GM12892 (cell line): ENCODE measurements at places on chromosomes 12 and 14.

DNA sequence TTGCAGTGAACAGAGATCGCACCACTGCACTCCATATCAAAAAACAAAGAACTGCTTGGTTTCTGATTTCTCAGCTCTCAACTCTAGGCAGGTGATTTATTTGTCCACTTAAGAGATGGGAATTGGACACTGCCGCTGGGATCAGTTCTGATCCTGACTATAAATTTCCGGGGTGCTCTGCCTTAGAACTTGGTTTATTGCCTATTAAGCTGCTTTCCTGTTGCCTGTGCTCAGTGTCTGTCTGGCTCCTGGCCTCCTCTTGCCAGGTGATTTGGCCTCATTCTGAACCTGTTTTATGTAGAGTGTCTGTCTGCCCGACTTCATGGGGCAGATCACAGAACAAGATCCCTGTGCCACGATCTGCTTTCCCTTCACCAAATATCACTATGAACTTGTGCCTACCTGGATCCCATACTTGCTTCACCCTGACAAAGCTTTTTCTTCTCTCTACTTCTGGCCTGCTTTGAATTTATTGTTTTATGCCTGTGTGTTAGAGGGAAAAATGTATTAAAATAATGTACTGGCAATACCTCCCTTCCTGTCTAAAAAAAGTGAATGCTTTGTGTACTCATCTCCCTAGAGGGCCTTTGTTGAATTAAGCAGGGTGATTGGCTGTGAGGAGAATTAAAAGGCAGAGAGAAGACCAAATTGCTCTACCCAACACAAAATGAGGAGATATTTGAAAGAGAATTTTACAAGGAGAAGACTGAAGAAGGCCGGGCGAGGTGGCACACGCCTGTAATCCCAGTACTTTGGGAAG is 27.6 kb downstream of the CDKN1B start:
- no peak for DNase-seq

DNA sequence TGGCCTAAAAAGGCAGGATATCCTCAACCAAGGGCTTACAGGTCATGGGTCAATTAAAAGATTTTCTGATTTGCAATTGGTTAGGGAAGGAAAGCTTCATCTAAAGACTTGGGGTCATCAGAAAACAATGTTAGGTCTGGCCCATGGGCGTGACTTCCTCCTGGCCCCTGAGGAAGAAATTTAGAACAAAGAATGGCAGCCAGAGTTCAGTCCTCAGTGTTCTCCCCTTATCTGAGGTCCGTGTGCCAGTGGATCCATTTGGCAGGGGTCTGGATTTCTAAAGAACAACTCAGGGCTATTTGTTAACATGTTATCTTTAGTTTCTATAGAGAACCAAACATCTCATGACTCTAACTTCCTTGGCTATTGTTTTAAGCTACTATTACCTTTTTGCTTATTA is 27.8 kb upstream of the NFYB start:
- no peak for DNase-seq

GRCh38 chr14:80637756-80638619 is 303.6 kb downstream of the CEP128 start:
- no peak for DNase-seq

DNA sequence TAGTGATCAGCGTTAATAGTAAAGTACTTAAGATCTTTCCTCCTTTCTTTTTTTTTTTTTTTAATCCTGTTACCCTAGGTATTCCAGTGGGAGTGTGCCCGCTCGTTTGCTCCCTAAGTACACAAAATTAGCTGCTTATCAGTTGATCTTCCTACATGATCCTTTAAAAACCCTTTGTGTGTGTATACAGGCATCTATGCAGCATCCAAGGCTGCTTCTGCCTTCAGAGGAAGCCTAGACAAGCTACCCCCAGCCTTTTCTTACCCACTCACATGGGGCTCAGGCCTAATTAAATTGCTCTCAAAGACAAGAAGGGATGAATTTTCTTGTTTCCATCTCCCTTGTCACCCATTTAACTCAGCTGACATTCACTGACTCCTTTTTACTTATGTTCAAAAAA is 343.4 kb upstream of the LMO3 start:
- no peak for DNase-seq

DNA sequence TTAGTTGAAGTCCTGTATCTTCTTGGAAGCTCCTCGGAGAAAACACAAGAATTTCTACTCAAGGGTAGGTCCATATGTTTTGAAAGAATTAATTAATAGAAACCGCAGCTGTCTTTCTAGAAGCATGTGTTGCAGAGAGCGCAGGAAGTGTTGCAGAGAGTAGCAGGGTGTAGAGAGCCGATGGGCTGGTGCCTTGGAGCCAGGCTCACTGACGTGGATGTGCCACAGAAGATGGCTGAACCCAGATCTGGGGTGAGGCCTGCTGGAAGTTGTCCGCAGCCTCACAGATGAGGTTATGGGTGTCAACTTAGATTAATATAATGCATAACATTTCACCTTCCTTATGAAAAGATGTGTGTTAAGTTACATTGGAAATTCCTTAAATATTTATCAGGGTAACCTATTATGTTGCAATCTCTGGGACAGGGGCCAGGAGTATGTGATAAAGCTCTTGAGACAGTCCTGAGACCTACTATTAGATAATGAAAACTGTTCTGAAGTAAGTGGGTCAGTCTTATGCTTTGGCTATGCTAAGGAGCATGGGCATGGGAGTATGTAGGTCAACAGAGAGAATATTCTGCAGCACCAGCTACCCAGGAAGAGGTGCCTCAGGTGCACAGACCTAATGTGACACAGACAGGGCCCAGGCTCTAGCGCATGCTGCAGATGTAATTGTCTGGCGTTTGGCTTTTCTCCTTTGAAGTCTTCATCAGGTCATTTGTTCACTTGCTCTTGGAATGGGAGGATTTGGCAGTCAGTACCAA is 973.3 kb downstream of the BCL11B start:
- no peak for DNase-seq

GRCh38 chr14:85131226-85131922 is 398.6 kb upstream of the FLRT2 start:
- no peak for DNase-seq

GRCh38 chr12:89999699-90000505 is 291.3 kb upstream of the ATP2B1 start:
- no peak for DNase-seq

GRCh38 chr12:27500546-27500945 is 23.5 kb upstream of the PPFIBP1 start:
- no peak for DNase-seq

GRCh38 chr14:33309106-33309505 is 370.4 kb downstream of the NPAS3 start:
- DNase-seq, result no peak
